ENCODE measurements at places on chromosomes 7 and 10.

DNA sequence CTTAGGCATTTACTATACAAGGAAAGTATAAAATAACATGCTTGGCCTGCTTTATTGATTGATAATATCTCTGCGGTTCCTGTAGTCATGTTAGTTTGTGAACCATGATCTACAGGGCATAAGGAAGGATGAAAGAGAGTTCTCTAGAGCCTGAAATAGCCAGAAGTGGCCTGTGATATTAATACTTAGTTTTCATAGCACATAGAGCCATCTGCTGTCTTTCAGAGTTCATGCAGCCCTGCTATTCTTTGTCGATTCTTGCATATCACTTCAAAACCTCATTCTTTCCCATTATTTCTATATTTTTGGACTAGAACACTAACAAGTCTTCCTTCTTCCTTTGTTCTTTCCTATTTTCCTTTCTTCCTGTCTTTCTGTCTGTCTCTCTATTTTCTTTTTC lies 26.4 kb upstream of the PRKG1 start:
- DNase-seq = no peak

GRCh38 chr10:21247592-21247991 lies 277.9 kb downstream of the SKIDA1 start:
- DNase-seq = no peak

GRCh38 chr10:62582101-62582705 lies 208.0 kb downstream of the ZNF365 start:
- no peak for DNase-seq

DNA sequence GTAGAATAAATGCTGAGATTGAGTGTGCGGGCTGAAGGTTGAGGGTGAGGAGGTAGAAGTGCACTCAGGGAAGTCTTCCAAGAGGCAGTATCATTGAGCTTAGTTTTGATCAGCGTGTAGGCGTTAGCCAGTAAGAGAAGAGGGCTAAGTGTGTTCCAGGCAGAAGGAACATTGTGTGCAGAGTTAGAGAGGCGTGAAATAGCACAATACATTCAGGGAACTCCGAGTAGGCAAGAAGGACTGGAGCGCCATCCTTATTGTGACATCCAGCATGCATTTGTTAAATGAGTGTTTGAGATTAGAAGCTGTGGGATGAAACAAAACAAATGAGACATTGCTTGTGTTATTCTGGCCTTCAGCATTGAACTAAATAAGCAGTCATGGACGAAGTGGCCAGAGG lies 140.9 kb upstream of the MKLN1 start:
- DNase-seq = no peak

GRCh38 chr7:74288034-74288881 lies 949 bp upstream of the CLIP2 start:
- DNase-seq = no peak

DNA sequence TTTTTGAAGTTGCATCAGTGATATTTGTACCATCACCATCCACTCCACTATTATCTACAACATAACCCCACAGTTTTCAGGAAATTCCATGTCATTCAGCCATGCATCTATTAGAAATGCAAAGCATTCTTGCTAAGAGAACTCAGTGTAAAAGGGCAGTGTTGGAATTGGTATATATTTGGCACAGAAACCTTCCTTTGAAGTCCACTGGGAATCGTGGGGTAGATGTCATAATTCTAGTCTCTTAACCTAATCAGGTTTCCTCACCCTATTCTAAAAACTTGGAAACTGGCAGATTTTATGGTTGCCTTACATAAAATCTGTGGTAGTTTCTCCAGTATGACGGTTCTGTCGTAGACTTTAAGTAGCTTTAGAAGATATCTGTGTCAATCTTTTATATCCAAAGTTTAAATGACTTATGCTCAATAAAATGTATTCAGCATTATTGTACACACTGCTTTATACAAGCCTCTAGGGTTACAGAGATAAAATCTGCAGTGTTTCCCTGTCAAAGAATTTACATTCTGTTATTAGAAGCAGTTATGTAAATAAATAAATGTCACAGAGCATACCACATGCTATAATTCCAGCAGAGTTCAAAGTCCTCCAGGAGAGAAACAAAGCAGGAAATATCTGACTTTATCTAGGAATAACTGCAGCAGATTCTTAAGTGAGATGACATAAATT lies 704.4 kb upstream of the CELF2 start:
- no peak for DNase-seq

- no peak for DNase-seq
Observed at GRCh38 chr10:61188691-61189090, 244.7 kb upstream of the RHOBTB1 start.

DNA sequence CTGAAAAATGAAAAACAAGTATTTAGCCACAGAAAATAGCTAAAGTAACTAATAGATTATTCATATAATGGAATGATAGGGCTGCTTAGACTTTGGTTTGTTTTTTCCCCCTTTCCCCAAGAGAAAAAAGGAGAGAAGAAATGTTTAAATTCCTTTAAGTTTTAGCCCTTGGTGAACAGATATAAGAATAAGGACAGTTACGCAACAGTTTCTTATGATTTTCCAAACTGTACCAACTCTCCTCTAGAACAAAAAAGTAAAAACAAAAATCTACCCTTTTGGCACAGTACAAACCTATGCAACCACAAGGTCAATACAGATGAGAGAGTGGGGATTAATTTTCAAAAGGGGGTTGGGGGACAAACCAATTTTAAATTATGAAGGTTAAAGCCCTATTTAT lies 227.7 kb downstream of the CHCHD3 start:
- DNase-seq = no peak

- DNase-seq = no peak
Observed at GRCh38 chr7:40899151-40899550, 764.3 kb downstream of the SUGCT start.

GRCh38 chr10:132593389-132593788 lies 55.8 kb downstream of the INPP5A start:
- DNase-seq = no peak

- no peak for DNase-seq
Observed at GRCh38 chr7:110871856-110872255, 219.1 kb upstream of the LRRN3 start.

- no peak for DNase-seq
Observed at GRCh38 chr10:11687779-11688447, 54.3 kb upstream of the ECHDC3 start.

DNA sequence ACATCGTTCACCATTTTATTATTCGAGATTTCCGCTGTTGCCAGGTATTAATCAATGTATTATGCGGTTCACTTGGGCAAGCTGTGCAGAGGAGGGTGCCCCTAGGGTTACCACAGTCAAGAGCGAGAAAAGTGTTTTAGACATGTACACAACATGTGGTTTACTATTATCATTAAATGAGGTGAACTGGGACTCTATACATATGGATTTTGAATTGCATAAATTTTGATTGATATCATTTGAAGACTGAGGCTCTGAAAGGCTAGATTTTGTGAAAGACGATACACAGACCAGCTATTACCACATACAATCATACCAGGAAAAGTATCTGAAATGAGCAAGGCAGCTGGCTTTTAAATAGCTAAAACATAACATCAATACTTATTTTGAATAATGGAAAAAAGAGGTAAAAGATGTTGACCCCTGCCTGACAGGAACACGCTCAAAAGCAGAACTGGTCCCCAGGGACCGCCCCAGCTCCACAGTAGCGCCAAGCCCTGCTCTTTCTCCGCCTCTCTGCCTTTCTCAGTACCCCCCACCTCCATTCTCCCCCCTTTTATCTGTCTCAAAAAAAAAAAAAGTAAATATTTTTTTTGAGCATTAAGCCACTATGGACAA lies 413.4 kb upstream of the MKI67 start:
- DNase-seq = no peak

GRCh38 chr10:9299966-9300365 lies 1245.5 kb downstream of the GATA3 start:
- no peak for DNase-seq

DNA sequence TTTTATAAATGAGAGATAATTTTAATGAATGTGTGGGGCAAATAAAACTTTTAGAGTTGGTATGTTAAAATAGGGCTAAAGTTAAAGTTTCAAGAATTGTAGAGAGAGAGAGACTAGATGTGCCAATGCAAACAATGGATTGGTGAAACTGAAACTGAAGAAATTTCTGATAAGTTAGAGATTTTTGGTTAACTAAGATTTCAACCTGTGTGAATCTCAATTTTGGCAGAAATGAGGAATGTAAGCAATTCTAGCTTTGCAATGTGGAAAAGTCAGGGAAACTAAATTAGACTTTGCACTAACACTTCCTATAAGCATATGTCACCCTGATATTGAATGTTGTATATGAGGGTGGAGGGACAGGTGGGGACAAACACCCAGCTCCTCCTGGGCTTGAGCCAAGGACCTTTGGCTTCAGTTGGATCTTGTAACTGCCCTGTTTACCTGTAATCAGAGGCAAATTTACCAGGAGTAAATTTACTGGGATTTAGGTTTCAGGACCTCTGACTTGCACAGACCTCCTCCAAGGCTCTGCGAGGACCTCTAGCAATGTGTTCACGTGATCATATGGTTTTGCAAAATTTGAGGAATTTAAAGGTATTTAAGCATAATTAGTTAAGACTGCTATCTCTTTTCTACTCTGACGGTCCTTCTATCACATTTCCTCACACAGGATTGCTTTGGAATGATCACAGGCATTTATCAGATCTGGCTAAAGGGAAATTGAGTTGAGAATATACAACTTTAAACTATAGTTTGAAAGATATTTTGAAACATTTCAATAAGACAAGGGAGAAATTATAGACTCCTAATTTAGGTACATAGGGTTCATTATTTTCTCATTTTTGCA lies 33.1 kb upstream of the RPA3 start:
- DNase-seq = no peak

DNA sequence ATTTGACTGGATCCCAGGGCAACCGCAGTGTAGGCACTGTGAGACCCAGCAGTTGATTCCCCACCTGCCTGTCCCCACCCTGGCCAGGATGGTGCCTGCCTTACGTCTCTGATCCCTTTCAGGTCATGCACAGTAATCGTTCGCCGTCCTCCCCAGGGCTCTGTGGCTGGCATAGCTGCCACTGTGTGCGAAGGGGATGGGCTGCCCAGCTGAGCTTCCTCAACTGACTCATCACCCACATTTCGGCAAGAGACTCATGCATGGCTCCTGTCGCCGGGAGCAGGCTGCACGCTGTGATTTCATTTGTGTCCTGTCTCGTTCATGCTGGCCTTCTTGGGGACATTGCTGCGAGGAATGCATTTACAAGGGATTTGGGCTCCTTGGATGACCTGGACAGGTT lies 252.4 kb downstream of the KLF6 start:
- peak; percentile 55 for DNase-seq

DNA sequence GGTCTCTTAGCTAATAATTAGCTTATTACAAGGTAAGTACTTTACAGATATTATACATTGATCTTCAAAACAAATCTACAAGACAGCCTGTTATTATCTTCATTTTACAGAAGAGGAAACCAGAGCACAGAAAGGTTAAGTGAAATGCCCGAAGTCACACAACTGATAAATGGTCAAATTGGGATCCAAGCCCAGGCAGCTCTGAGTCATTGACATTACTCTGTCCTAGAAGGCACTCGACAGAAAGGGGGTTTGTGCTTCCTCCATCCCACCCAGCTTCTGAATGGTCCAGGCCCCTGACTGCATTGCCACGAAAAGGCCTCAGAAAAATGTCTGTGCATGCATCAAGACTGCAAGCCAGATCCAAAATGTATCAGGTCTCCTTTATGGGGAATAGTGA lies 81.3 kb upstream of the ZNF438 start:
- no peak for DNase-seq

DNA sequence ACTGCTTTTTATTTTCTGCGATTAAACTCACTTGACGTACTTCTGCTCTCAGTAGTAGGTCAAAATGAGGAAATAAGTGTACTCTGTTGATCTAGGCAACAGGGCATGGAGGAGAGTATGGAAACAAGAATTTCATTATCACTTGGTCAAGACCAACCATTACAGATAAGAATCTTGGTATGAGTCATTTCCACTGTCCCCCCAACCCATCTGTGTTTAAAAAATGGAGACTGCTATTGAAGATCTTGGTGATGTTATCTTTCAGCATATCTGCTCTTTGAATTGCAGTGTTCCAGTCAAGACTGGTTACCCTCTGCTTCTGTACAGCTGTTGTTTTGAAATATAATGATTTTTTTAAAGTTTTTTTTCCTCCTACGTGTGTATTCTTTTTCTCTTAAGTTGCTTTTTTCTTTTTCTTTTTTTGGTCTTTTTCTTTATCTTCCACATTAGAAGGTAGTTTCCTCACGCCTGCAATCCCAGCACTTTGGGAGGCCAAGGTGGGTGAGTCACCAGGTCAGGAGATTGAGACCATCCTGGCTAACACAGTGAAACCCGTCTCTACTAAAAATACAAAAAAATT lies 11.7 kb downstream of the STAM start:
- no peak for DNase-seq

- no peak for DNase-seq
Observed at GRCh38 chr7:100122568-100122967, 3.1 kb downstream of the CNPY4 start.

DNA sequence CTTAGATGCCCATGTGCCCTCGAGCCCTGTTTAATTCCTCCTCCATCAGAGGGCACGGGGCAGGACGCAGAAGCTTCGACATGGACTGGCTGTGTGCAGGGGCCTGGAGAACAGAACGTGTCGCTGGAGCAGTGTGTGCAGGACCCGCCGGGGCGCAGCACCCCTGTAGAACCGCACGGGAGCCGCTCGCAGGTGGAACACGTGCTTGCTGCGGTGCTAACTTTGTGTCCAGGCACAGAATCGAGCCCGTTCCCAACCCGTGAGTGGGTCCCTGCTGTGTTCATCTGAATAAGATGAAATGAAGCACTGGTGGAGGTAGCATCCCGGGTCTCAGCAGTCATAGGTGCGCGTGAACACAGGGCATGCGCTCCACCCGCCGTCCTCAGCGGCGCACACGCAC lies 116.9 kb downstream of the WDR37 start:
- no peak for DNase-seq

DNA sequence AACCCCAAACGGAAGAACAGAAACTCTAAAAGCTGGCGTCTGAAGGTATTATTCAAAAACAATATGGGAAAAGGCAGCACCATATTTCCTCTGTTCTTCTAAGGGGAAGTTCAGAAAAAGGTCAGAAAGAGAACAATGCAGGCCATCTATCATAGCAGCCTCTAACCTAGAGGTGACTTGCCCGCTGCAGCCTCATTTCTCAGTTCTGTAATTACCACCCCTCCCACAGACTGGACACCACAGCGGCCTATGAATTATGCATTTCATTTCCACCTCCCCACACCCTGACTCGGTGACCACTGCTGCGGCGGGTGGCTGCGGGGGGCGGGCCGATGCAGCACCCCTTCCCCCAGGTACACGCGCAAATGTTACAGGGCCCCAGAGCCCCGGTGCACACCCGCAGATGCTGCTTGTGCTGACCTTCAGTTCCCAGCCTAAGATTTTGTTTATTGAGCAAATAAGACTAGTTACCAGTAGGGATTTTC lies 125.5 kb downstream of the CLEC2L start:
- DNase-seq = no peak
